ENCODE measurements at places on chromosomes 5 and 9.

GRCh38 chr5:67058998-67059743, 137.4 kb downstream of the CD180 start:
- no peak for DNase-seq

DNA sequence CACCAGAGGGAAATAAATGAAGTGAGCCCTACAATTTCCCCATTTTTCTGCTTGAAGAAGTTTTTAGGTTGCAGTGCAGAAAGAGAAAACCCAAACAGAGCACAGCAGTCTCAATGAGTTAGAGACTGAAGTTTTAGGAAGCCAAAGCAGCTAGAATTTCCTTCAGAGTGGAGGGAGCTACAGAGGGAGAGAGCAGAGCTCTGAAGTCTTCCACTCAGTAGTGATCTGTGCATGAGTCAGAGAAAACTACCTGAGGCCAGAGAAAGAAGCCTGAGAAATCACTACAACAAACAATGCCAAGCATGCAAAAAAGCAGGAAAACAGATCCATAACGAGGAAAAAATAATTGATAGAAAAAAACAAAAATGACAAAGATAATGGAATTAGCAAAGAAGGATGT, 17.9 kb upstream of the NDUFB6 start:
- no peak for DNase-seq

DNA sequence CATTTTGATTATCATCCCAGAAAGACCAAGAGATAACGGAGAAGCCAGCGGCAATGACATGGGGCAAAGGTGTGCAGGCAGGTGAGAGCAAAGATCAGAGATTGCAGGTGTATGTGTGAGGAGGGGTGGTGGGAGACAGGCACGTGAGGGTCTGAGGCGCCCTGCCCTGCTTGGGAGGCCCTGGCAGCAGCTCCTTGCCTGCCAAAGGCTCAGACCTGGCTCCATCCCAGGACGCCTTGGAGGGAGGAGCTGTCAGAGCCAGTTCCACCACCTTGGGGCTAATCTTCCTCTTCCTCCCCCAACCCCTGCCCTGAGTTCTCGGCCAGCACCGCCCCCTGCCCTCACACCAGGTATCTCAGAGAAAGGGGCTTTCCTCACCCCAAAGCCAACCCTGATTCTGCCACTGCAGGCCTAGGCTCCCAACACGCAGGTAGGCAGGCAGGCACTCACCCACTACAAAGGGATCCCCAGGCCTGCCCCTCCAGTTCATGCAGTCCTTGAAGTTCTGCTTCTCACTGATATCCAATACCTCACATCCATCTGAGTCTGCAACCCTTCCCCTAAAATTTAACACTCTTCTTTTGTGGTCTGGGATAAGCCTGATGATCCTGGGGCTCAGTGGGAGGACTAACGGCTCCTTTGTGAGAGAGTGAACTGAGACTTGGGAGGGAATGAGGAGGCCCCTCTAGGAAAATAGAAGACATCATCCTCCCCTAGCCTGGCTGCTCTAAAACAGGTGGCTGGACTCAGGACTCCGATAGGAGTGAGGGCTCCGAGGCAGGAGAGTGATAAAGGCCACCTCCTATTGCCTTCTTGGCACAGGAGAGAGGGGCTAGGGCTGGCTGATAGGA, 1.8 kb downstream of the AQP3 start:
- peak; percentile 84 for DNase-seq

- DNase-seq = no peak
Measured at GRCh38 chr9:107819772-107820565, 330.4 kb upstream of the KLF4 start.

- no peak for DNase-seq
Measured at GRCh38 chr9:13189362-13189761, 90.1 kb downstream of the MPDZ start.

DNA sequence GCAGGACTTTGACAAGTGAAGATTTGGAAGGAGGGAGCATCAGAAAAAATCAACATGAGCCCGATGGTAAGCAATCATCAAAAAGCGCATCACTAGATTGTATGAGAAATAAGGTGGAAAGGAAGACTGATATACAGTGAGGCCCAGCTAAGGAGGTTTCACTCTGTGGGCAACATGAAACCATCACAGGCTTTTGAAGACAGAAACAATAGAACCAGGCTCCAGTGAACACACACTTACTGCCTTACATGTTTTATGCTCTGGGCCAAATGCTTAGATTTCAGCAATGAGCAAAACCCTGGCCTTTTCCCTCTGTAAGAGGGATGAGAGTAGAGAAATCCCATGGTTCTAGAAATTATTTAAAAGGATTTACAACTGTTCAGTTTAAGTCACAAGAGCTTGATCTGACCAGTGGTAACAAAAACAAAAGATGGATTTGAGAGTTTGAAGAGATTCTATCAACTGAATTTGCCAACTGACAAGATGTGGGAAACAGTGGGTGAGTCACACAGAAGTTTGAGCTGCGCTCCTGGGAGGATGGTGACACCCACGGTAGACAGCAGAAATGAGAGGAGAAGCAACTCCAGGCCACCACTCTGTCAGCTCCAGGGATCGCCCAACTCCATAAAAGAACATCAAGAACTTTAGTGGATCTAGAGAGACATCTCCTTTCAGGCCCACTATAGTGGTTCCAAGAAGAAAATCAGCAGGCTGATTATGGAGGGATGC, 261.8 kb downstream of the MCTP1 start:
- DNase-seq = peak; percentile 28

DNA sequence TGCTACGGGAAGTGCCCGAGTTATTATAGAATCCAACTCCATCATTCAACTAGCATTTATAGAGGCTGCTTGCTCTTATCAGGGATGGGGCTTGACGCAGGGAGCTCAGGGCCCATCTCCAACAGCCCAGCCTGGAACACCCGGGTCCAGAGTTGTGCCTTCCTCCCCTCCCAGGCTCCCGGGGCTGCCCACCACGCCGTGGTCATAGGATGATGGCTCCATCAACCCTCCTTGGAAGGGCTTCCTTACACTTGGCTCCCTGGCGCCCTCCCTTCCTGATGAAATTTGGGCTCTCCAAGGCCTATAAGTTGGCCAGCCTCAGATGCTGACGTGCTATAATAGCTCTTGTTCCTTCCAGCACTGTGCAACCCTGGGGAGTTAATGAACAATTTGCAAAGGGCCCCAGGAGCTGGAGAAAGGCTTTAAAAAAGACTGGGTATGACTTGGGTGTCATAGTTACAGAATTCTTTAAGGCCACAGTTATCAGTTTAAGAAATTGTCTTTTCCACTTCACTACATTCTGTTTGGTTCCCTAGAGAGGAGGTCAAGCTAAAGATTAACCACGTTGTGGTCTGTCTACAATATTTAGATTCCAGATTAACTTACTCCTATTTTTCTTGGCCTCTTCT, 42.5 kb upstream of the GADD45G start:
- no peak for DNase-seq

GRCh38 chr5:19923742-19924141, 64.3 kb downstream of the CDH18 start:
- no peak for DNase-seq

- peak; percentile 91 for DNase-seq
Measured at GRCh38 chr5:139474890-139475791, 4.3 kb downstream of the SMIM33 start.

- no peak for DNase-seq
Measured at GRCh38 chr9:95746408-95747180, 128.9 kb upstream of the ERCC6L2 start.

- DNase-seq = peak; percentile 74
Measured at GRCh38 chr9:106481013-106481609, 381.9 kb upstream of the ZNF462 start.

- no peak for DNase-seq
Measured at GRCh38 chr5:128470663-128471062, 67.4 kb downstream of the FBN2 start.

- no peak for DNase-seq
Measured at GRCh38 chr5:104708027-104708426, 1145.4 kb upstream of the NUDT12 start.

DNA sequence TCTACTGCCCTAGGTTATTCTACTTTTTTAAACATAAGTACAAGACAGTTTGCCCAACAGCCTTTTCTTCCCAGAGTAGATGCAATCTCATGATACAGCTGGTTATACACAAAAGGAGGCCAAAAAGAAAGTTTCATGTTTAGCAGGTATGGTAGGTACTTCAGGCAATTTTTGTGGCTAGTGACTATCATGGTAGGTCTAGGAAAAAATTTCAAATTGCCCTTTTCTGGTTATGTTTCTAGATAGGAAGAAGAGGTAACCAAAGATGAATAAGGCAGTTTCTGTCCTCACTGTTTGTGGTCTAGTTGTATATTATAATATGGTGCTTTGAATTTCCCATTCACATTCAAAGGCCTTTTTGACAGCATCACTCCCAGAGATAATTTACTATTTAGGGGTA, 19.7 kb downstream of the MEGF9 start:
- no peak for DNase-seq

DNA sequence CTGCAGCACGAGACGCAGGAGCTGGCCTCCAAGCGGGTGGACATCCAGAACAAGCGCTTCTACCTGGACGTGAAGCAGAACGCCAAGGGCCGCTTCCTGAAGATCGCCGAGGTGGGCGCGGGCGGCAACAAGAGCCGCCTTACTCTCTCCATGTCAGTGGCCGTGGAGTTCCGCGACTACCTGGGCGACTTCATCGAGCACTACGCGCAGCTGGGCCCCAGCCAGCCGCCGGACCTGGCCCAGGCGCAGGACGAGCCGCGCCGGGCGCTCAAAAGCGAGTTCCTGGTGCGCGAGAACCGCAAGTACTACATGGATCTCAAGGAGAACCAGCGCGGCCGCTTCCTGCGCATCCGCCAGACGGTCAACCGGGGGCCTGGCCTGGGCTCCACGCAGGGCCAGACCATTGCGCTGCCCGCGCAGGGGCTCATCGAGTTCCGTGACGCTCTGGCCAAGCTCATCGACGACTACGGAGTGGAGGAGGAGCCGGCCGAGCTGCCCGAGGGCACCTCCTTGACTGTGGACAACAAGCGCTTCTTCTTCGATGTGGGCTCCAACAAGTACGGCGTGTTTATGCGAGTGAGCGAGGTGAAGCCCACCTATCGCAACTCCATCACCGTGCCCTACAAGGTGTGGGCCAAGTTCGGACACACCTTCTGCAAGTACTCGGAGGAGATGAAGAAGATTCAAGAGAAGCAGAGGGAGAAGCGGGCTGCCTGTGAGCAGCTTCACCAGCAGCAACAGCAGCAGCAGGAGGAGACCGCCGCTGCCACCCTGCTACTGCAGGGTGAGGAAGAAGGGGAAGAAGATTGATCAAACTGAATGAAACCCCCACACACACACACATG, 654 bp downstream of the PURA start:
- DNase-seq = peak; percentile 67

DNA sequence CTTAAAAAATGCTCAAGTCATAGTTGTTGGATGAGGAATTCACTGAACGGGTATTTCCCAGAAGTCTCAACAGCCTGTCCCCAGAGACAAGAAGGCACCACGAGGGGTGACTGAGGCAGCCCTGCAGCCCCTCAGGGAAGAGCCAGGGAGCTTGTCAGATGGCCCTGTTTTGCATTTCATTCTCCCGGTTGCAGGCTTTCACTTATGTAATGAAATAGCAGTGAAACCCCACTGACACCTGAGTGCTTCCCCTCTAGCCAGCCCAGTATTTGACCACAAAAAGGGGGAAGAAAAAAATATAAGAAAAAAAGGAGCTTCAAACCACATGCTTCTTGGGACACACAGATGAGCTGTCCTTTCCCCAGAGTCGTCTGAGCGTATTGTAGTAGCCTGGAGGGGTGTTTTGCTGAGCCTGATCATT, 75.3 kb upstream of the IL12B start:
- DNase-seq = no peak

Data from hematopoietic multipotent progenitor cell treated with erythropoietin and hydrocortisone succinate and interleukin-3 and kit ligand, for 8 days (in vitro differentiated cells).